ENCODE measurements at places on chromosomes 7 and 10.

- DNase-seq = no peak
These were observed 363.7 kb upstream of the PODXL start for GRCh38 chr7:131919920-131920709.

- no peak for DNase-seq
These were observed 429.6 kb downstream of the ADRA2A start for GRCh38 chr10:111506266-111507034.

DNA sequence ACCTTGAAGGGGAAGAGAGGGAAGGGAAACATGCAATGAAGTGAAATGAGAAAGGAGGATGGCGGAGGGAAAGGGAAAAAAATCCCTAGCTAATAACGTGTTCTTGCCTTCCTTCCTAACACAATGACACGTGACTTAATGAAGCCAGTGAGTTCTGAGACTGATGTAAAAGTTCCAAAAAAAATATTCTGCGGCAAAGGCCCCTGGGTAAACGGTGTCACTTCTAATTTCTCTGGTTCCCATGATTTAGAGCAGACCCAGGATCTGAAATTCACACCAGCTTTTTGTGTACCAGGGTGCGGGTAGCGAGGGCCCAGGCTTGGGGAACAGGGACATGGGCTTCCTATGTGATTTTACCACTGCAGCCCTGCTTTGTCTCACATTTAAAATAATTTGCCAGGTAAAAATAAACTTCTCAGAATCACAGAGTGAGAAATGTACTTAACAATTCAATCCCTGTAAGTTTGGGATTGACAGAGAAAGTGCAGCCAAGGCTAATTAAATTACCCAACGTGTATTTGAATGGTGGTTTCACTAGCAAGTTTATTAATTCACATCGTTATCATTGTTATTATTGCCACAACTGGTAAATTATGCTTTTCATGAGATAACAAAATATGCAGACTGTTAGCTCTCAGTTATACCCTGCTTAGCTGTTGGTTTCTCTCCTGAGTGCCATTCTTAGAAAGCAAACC is 182.4 kb downstream of the SEM1 start:
- no peak for DNase-seq

- DNase-seq = peak; percentile 41
These were observed 7.9 kb downstream of the SLC25A28 start for GRCh38 chr10:99612167-99612831.

- DNase-seq = peak; percentile 32
These were observed 4.6 kb upstream of the TWIST1 start for GRCh38 chr7:19121977-19122588.

DNA sequence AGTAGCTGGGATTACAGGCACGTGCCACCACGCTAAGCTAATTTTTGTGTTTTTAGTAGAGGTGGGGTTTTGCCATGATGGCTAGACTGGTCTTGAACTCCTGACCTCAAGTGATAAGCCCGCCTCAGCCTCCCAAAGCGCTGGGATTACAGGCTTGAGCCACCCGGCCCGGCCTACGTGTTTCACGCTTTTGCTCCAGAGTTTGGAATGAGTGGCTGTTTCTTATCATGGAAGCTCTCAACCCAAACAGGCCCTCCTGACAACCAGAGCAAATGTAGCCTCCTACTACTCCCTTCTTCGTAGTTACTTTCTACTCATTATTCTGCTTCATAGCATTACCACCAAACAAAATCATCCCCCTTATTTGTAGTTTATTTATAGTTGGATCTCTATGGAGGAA is 26.8 kb upstream of the CASD1 start:
- no peak for DNase-seq

DNA sequence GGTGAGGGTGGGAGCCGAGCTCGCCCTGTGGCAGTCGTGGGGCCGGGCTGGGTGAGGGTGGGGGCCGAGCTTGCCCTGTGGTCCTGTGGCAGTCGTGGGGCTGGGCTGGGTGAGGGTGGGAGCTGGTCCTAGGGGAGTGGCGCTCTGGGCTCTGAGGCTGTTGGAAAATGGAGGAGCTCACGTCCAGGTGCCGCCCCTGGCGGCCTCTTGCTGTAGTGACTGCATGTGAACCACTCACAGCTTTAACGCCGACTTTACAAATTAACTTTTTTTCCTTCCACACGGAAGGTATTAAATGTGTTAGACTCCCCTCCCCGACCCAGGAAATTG is 312.6 kb downstream of the WDR37 start:
- peak; percentile 25 for DNase-seq

DNA sequence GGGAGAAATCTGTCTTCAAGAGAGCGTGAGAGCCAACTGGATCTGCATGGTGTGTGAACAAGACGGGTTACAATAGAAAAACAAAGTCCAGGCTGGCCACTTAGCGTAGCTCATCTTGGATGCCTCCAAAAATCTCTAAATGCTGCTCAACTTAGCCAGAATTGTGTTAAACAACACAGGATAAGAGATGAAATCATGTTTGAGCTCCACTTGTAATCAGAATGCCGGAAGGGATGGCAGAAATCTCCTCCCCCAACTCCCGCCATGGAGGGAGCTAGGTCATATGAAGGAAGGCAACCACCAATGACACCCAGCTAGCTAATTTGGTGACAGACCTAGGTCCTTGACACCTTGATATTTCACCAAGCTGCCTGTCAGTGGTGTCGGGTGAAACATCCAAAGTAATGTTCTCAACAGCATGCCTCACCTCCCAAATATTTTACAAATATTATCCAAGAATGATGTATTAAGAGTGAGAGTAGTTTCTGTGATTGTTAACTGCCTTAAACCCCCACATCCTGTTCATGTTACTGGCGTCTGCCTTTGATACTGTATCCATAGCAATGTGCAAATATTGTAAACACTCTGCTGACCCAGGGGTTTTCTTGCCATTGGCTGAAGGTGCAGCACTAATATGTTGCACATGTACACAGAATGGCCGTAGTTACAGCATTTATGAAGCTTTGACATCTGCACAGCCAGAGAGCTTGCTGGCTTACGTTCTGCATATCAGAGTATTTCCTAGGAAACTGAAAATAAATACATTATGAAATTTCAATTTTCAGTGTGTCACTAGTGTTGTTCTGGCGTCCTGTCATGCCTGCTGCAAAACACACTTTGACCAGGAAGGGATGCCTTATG is 25.8 kb downstream of the TMEM254 start:
- DNase-seq = no peak

DNA sequence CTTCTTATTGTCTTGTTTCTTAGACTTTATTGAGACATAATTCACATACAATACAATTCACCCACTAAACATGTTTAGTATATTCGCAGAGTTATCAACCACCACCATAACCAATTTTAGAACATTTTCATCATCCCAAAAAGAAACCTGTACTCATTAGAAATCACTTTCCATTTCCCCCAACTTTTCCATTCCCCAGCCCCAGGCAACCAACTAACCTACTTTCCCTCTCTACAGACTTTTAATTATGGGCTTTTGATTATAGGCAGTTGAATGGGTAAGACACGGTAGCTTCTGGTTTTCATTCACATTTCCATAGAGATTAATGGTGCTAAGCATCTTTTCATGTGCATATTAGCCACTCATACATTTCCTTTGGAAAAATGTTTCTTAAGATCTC is 24.2 kb upstream of the OTUD1 start:
- DNase-seq = no peak

DNA sequence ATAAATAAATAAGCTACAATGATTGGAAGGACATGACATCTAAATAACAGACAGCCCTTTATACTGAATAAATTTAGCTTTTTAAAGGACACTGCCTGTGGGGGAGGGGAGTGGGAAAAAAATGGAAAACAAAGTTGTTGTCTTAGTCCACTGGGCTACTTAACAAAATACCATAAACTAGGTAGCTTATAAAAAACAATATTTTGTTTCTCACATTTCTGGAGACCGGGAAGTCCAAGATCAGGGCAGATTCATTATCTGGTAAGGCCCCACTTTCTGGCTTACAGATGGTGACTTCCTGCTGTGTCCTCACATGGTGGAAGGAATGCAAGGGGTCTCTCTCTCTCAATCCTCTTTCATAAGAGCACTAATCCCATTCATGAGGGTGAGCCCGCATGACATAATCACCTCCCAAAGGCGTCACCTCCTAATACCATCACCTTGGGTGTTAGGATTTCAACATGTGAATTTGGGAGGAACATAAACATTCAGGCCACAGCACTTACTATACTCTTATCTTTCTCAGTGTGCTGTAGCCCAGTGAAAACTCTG is 43.0 kb downstream of the DNAJC12 start:
- DNase-seq = no peak

- no peak for DNase-seq
These were observed 7.1 kb upstream of the PAX2 start for GRCh38 chr10:100738055-100738827.

- DNase-seq = no peak
These were observed 4.7 kb upstream of the ANKRD2 start for GRCh38 chr10:97567891-97568290.

GRCh38 chr10:27319752-27320431 is 79.3 kb upstream of the ACBD5 start:
- no peak for DNase-seq

- DNase-seq = no peak
These were observed 2.8 kb downstream of the TET1 start for GRCh38 chr10:68562661-68563570.

DNA sequence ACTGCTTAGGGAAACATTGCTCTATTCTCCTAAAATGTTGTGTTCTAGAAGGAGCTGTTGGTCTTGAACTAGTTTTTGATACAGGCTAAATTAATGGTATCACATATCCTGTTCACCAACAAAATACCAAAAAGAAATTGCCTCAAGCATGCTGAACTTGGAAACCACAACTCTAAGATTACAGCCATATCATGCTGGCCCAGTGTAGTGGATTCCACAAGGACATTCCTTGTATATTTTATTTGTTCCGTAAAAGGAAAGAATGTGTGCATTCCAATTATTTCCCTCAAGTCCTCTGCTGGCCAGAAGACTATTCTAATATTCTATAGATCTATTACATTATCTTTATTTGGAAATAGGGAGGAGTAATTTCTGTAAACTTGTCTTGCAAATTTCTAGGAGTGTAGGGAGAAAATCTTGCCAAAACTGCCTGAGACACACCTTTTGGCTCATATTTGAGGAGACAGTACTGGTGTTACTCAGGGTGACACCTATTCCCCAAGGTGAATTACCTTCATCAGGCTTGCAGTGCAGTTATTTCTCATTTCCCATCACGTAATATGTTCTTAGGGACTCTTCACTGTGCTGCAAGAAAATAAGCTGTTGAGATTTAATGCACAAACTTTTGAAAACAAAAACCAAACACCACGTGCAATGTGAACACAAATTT is 1.9 kb upstream of the NEBL start:
- no peak for DNase-seq

DNA sequence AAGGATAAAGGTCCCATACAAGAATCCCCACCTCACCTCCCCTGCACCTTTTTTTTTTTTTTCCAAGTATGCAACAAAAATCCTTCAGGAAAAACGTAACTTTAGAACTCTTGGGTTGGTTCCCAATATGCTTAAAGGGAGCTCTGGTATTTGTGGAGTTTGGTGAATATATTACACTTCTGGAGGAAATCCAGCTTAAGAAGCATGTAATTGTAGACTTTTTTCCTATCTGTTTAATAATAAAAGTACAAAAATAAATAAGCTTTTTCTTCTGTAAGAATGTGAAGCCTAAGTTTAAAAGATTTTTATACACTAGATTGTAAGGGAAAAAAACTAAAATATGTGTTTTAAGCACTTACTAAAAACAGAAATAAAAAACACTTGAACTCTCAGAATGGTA is 102.3 kb downstream of the SORBS1 start:
- DNase-seq = no peak

Measured in RCC 7860 (cell line).